ENCODE measurements at places on chromosomes 16 and 17. TPM values are rescaled to one million over a fixed set of nuclear protein-coding genes. Genes with fewer than 3 reads are reported as not detected.

DNA sequence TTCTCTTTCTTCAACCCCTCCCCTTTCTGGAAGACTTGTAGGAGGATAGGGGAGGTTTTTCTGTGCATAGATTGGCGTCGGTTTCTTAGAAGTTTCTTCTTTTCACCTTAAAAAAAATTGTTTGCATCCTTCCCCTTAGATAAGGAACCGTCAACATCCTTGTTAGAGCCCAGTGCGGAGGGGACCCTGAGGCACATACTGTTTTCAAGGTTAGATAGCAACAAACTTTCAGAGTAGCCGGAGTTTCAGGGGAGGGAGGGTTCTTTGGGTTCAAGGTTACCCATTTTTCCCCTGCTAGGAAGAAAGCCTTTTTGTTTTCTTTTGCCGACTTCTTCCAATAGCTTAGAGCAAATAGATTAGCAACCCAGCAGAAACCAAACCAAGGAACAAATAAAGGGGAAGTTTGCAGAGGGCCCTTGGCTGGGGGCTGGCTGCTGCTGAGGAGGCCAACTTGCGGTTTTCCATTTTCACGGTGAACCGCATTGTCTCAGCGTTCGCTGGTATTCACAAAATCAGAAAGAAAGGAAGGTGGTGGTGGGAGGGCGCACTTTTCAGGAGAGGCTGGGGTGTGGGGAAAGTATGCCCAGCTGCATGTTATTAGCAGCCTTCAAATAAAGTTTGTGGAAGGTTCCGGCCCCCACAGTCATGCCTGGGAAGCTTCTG is 28.8 kb downstream of the MSI2 start:
- H3K27me3 ChIP-seq = no peaks in the 10 kb centered on the region
- H3K27ac ChIP-seq = peak overlapping the region; percentile 18
- peak overlapping the region; percentile 67 for H3K4me3 ChIP-seq
- no peak for DNase-seq
- peaks cover 9% of the 10 kb centered on the region for H3K4me1 ChIP-seq
- peaks cover 13% of the 10 kb centered on the region for H3K36me3 ChIP-seq

GRCh38 chr17:80263253-80264204 is 2.9 kb downstream of the RNF213 start:
- H3K27me3 ChIP-seq = no peaks in the 10 kb centered on the region
- H3K4me1 ChIP-seq = peaks cover 7% of the 10 kb centered on the region
- peak; percentile 62 for DNase-seq
- no peak overlapping the region for H3K27ac ChIP-seq
- H3K36me3 ChIP-seq = peaks cover 25% of the 10 kb centered on the region
- H3K4me3 ChIP-seq = no peak overlapping the region

- DNase-seq = no peak
- H3K4me1 ChIP-seq = peaks cover 2% of the 10 kb centered on the region
- no peak overlapping the region for H3K4me3 ChIP-seq
- H3K27ac ChIP-seq = no peak overlapping the region
- H3K36me3 ChIP-seq = no peaks in the 10 kb centered on the region
These were observed 37.0 kb upstream of the CDC42EP4 start for GRCh38 chr17:73348829-73349095.

DNA sequence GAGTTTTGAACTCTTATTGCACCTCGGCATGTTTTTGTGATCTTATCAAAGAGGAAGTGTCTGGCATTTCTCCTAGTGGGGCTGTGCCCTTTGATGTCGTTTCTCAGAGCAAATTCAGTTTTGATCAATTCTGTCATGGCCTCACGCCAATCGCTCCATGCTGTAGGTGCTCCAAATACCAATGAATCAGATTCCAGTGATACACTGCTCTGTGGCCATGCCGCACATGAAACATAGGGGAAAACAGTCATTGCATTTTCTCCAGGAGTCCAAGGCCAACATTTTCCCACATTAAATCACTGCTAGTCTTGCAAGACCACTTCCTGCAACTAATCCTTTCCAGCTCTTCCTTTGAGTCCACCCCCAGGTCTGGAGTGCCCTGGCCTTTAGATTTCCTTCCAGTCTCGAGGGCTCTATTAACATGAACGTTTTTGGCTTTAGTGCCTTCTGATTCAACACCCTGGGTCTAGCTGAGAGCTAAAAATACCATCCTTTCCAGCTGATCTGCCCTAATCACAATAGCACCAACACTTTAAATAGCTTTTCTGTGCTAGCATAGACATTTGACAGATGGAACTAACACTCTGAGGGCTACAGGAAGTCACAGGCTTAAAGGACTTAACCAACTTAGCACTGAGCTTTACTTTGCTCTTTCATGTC is 18.2 kb upstream of the RASL10B start:
- H3K36me3 ChIP-seq = peaks cover 38% of the 10 kb centered on the region
- no peaks in the 10 kb centered on the region for H3K27me3 ChIP-seq
- H3K27ac ChIP-seq = no peak overlapping the region
- no peak for DNase-seq
- no peak overlapping the region for H3K4me3 ChIP-seq

GRCh38 chr16:61858988-61859387 is 177.2 kb downstream of the CDH8 start:
- H3K4me3 ChIP-seq = no peak overlapping the region
- no peak overlapping the region for H3K27ac ChIP-seq
- DNase-seq = no peak
- H3K36me3 ChIP-seq = peaks cover 8% of the 10 kb centered on the region

The OR3A3 gene
- not detected for total RNA-seq

The AGRP gene
- total RNA-seq = not detected
